Uterus (tissue), 4 donors: ENCODE measurements at places on chromosomes 12 and 14. TPM values are rescaled to one million over a fixed set of nuclear protein-coding genes. Genes with fewer than 3 reads are reported as not detected.

GRCh38 chr12:66269142-66269541, 33.2 kb upstream of the HELB start:
- no peaks in the 10 kb centered on the region for H3K4me1 ChIP-seq
- no peaks in the 10 kb centered on the region for H3K36me3 ChIP-seq
- no peaks in the 10 kb centered on the region for H3K27me3 ChIP-seq

Gene RNF41
- total RNA-seq: 47.0 TPM

DNA sequence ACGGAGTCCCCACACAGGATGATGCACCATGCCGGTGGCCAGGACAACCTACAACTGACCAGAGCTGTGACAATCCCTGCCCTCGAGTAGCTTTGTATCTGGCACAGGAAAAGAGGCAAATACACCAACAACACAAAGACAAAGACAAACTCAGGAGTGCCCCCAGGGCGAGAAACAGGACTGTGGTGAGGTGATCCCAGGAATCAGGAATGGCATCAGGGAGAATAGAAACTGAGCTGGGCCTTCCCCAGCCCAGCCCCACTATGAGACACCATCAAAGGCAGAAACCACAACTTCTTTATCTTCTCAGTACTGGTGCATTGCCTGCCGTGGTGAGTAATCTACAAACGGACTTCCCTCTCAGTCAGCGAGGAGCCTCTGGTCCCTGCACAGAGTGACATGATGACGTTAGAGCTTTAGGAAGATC, 157.7 kb downstream of the TTC7B start:
- no peaks in the 10 kb centered on the region for H3K36me3 ChIP-seq
- H3K4me3 ChIP-seq: no peak overlapping the region
- no peaks in the 10 kb centered on the region for H3K27me3 ChIP-seq
- H3K4me1 ChIP-seq: no peaks in the 10 kb centered on the region

- no peaks in the 10 kb centered on the region for H3K36me3 ChIP-seq
- peaks cover 10% of the 10 kb centered on the region for H3K4me1 ChIP-seq
- no peaks in the 10 kb centered on the region for H3K27me3 ChIP-seq
- H3K27ac ChIP-seq: peak overlapping the region; percentile 91
- DNase-seq: no peak
These were observed 2.0 kb downstream of the ESYT1 start for GRCh38 chr12:56129942-56130495.

DNA sequence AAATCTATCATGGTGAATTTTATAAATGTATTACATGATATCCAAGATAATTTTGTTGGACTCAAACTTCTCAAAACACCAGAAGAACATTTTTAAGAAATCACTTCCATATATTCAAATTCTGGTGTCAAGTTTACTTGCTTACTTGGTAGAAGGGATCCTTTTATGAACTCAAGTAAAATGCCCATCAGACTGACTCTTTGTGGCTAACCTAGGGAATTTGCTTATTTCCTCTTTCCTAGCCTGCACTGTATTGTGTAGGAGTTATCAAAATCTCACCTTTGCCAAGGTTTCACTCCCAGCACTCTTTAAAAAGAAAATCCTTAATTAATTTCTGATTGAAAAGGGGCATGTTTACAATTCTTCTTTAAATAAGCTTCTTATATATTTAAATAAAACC, 196.5 kb downstream of the DUSP6 start:
- H3K36me3 ChIP-seq: no peaks in the 10 kb centered on the region
- H3K4me1 ChIP-seq: no peaks in the 10 kb centered on the region
- H3K4me3 ChIP-seq: no peak overlapping the region
- no peak overlapping the region for H3K27ac ChIP-seq
- no peak for DNase-seq
- no peaks in the 10 kb centered on the region for H3K27me3 ChIP-seq

Gene TAS2R19
- 32.1 TPM for total RNA-seq

DNA sequence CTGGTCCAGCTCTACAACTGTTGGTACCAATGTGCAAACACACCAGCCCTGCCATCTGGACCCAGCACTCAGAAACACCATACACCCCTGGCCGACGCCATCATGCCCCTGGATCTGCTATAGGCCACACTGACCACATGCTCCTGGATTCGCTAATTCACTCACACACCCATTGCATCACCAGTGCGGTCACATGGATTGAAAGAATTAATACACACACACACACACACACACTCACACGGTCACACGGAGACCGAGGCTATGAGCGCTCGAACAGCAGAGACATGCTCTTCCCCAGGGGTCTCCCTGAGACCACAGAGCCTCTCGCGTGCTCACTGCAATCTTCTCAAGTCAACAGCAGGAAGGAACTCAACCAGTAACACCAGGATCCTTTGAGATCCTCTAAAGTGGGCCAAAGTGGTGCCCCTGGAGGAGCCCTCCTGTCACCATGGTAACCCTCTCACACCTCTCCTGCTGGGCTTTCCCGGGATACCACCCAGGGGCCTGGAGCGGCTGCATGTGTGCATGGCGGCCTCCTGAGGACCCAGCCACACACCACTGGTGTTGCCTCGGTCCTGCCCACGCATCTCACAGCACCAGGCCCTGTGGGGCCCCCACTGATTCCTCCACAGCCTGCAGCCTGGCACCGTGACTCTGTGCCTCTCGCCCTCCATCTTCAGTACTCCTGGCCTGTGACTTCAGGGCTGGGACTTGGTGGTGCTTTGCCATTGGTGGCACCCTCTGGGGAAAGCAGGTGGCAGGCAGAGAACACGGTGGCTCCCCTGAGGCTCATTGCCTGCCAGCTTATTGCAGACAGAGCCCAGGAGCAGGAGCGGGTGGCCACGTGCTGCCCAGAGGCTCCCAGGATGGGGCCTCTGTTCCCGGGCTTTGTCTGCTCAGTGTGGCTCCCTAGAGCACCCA, 15.1 kb downstream of the LRTM2 start:
- H3K36me3 ChIP-seq: no peaks in the 10 kb centered on the region
- no peak overlapping the region for H3K27ac ChIP-seq
- no peaks in the 10 kb centered on the region for H3K27me3 ChIP-seq
- no peak for DNase-seq
- H3K4me1 ChIP-seq: no peaks in the 10 kb centered on the region
- H3K4me3 ChIP-seq: no peak overlapping the region

DNA sequence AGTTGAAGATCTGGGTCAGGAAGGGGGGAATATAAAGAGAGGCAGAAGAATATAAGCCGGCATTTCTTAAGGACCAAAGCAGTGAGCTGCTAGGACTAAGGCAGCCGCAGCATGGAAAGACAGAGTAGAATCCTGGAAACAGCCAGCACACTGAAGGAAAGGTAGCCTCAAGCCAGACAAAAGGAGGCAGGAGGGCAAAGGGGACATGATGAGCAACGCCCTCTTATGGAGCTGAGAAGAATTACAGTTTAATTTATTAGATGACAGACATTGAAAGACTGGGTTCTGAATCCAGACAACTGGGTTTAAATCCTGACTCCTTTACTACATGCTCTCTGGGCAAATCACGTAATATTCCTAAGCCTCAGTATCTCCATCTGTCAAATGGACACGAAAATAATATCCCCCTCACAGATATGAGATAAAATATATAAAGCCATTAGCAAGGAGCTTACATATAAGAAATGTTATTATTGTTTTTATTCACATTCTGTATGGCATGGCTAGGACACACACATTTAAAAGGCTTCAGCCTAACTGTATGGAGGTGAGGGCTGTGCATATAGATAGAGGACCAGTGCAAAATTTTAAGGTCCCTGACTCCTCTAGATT, 8.1 kb upstream of the PCED1B start:
- DNase-seq: no peak
- H3K36me3 ChIP-seq: no peaks in the 10 kb centered on the region
- H3K27ac ChIP-seq: no peak overlapping the region
- no peak overlapping the region for H3K4me3 ChIP-seq

DNA sequence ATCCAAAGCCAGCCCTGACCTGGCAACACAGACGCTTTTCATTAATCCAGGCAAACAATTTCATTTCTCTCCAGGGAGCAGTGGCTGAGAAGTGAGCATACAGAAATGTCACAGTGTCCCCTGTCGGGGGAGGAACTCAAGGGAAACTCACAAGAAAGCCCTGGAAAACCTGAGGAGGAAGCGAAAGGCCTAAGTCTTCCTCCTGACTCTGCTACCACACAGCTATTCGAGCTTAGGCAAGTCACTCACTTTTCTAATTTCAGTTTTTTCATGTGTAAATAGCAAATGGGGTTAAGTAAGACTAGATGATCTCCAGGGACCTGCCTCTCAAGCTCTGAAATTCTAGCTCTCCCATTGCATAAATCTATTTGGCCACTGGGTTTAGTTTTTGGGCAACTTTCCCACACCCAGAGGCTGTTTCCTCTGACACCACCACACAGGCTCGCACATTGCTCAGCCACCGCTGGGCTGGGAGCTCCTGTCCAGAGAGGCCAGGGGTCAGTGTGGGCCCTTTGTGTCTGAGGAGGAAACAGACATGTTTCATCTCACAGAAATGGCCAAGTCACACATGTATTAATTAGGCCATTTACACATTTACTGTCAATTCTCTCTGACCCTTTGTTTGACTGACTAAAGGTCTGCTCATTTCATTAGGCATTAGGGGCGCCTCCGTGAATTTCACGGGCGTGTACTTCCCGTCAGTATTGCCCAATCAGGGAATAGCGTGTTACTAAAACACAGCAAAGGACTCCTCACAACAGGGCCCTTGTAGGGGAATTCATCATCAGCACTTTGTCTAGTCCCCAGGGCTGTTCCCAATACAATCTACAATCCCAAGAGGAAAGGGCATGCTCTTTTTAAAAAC, 9.8 kb upstream of the PNMA1 start:
- peak overlapping the region; percentile 84 for H3K27ac ChIP-seq
- no peaks in the 10 kb centered on the region for H3K36me3 ChIP-seq
- DNase-seq: peak; percentile 84

GRCh38 chr12:56768424-56768823, 5.3 kb downstream of the HSD17B6 start:
- no peak overlapping the region for H3K27ac ChIP-seq
- no peak for DNase-seq
- no peak overlapping the region for H3K4me3 ChIP-seq
- no peaks in the 10 kb centered on the region for H3K4me1 ChIP-seq

Gene DRAM1
- 2.0 TPM for total RNA-seq

GRCh38 chr14:60622917-60623257, 26.4 kb downstream of the SIX1 start:
- H3K27ac ChIP-seq: no peak overlapping the region
- H3K27me3 ChIP-seq: no peaks in the 10 kb centered on the region
- H3K36me3 ChIP-seq: no peaks in the 10 kb centered on the region
- no peaks in the 10 kb centered on the region for H3K4me1 ChIP-seq
- no peak overlapping the region for H3K4me3 ChIP-seq

Gene ACOT6
- not detected for total RNA-seq

GRCh38 chr14:45633220-45633984, 380.4 kb upstream of the MIS18BP1 start:
- H3K4me1 ChIP-seq: no peaks in the 10 kb centered on the region
- H3K4me3 ChIP-seq: no peak overlapping the region
- no peak for DNase-seq
- H3K36me3 ChIP-seq: no peaks in the 10 kb centered on the region

DNA sequence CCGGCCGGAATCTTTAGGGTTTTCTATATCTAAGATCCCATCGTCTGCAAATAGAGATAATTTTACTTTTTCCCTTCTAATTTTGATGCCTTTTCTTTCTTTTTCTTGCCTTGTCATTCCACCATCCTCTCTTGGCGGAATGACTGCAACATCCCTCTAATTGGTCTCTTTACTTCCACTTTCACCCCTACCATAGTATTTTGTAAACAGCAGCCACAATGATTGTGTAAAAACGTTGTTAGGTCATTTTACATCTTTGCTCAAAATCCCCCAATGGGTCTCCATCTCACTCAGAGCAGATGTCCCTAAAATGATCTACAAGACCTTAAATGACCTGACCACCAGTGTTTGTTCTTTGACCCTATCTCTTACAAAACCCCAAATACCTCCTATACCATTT, 80.0 kb upstream of the STAC3 start:
- DNase-seq: no peak
- no peak overlapping the region for H3K27ac ChIP-seq
- no peaks in the 10 kb centered on the region for H3K27me3 ChIP-seq
- no peaks in the 10 kb centered on the region for H3K4me1 ChIP-seq
- H3K36me3 ChIP-seq: no peaks in the 10 kb centered on the region
- H3K4me3 ChIP-seq: no peak overlapping the region

- no peaks in the 10 kb centered on the region for H3K27me3 ChIP-seq
- no peaks in the 10 kb centered on the region for H3K4me1 ChIP-seq
- no peak overlapping the region for H3K4me3 ChIP-seq
These were observed 13.4 kb downstream of the GABARAPL1 start for GRCh38 chr12:10226086-10226485.

DNA sequence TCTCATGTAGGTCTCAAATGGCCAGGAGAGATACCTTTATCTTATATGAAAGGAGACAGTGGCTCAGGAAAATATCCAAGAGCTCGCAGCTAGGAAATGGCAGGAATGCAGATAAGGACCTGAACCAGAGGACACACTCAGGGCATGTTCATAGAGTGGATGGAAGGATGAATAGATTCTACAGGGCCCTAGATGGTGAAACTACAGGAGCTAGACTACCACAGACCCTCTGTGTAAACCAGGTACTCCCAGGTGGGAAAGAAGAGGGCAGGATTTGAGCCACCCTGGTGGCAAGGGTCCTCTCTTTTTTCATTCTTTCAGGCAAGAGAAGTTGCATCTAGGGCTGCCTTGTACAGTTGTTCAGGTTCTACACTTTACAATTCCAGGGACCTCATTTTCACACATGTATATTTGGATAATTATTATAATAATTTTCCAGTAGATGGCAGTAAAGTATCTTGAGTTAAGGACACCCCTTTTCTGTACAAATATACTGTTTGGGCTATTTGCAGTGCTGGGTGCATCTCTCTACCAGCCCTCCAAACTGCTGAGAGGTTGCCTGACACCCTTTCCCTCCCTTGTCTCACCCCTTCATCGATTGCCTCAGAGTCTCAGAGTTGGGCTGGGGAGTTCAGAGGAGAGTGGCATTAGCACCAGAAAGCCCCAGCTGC, 10.5 kb upstream of the ZDHHC22 start:
- no peaks in the 10 kb centered on the region for H3K27me3 ChIP-seq
- H3K4me3 ChIP-seq: no peak overlapping the region
- H3K4me1 ChIP-seq: no peaks in the 10 kb centered on the region

Gene PMCH
- total RNA-seq: not detected

Gene VWF
- 418 TPM for total RNA-seq

Gene TEDC1
- total RNA-seq: not detected

DNA sequence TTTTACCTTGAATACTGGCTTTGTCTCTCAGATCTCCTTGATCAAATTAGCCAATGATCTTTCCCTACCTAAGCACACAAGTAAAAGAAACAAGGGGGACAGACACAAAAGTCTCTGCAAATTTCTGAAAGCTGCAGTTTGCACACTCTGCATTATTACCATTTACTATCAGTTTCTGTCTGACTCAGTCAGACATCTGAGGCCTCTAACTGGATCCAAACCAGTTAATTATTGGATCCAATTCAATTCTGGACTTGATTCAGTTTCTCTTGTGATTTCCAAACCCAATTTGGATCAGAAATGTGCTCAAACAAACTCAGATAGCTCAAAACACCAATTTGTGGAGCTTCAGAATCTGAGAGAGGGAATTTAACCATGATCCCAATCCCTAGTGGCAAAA, 16.6 kb downstream of the SSTR1 start:
- H3K27ac ChIP-seq: no peak overlapping the region
- no peak for DNase-seq
- no peak overlapping the region for H3K4me3 ChIP-seq
- H3K27me3 ChIP-seq: no peaks in the 10 kb centered on the region
- no peaks in the 10 kb centered on the region for H3K4me1 ChIP-seq

- no peaks in the 10 kb centered on the region for H3K36me3 ChIP-seq
- H3K27me3 ChIP-seq: no peaks in the 10 kb centered on the region
- peak overlapping the region; percentile 50 for H3K4me3 ChIP-seq
- H3K27ac ChIP-seq: peak overlapping the region; percentile 58
- peaks cover 16% of the 10 kb centered on the region for H3K4me1 ChIP-seq
These were observed 462 bp downstream of the KNTC1 start for GRCh38 chr12:122527478-122527944.

- no peak for DNase-seq
- H3K36me3 ChIP-seq: no peaks in the 10 kb centered on the region
- H3K4me1 ChIP-seq: no peaks in the 10 kb centered on the region
- H3K27ac ChIP-seq: no peak overlapping the region
- H3K4me3 ChIP-seq: no peak overlapping the region
These were observed 23.2 kb downstream of the TTC9 start for GRCh38 chr14:70664698-70665447.
